ENCODE measurements at places on chromosomes 6 and 20. TPM values are rescaled to one million over a fixed set of nuclear protein-coding genes. Genes with fewer than 3 reads are reported as not detected.

TRDN gene
- not detected for total RNA-seq

DNA sequence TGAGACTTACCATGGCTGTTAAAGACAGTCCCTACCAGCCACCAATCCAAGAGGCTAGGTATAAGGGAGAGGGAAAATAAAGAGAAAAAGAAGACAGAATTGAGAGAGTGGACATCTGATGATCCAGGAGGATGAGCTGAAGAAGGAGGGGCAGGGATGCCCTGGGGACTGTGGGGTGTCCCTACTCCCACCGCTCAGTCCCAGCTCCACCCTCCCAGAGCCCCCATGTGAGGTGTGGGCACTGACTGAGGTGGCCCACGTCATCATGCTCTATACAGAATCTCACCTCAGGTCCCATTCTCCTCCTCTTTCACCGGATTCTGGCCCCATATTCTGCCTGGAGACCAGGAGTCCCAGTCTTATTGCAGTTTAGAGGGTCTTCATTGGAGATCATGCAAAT is 135.7 kb downstream of the KLHL32 start:
- no peak for DNase-seq

MATN4 gene
- total RNA-seq: not detected

- DNase-seq: no peak
Observed at GRCh38 chr6:161429921-161430490, 156.1 kb upstream of the AGPAT4 start.

DNA sequence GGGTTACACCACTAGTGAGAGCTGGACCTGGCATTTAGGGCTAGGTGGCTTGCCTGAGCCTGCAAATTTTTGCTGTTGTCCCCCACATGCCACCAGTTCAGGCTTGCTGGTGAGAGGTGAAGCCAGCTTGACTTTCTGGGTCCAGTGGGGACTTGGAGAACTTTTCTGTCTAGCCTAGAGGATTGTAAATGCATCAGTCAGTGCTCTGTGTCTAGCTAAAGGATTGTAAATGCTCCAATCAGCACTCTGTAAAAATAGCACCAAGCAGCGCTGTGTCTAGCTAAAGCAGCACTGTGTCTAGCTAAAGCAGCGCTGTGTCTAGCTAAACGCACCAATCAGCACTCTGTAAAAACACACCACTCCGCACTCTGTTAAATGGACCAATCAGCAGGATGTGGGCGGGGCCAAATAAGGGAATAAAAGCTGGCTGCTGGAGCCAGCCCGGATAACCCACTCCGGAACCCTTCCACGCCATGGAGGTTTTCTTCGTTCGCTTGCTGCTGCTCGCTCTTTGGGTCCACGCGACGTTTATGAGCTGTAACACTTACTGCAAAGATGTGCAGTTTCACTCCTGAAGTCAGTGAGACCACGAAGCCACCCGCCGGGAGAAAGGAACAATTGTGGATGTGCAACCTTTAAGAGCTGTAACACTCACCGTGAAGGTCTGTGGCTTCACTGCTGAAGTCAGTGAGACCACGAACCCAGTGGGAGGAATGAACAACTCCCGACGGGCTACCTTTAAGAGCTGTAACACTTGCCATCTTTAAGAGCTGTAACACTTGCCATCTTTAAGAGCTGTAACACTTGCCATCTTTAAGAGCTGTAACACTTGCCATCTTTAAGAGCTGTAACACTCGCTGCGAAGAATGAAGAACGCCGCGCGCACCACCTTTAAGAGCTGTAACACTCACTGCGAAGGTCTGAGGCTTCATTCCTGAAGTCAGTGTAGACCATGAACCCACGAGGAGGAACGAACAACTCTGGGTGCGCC is 27.3 kb downstream of the GMPR start:
- no peak for DNase-seq

DNA sequence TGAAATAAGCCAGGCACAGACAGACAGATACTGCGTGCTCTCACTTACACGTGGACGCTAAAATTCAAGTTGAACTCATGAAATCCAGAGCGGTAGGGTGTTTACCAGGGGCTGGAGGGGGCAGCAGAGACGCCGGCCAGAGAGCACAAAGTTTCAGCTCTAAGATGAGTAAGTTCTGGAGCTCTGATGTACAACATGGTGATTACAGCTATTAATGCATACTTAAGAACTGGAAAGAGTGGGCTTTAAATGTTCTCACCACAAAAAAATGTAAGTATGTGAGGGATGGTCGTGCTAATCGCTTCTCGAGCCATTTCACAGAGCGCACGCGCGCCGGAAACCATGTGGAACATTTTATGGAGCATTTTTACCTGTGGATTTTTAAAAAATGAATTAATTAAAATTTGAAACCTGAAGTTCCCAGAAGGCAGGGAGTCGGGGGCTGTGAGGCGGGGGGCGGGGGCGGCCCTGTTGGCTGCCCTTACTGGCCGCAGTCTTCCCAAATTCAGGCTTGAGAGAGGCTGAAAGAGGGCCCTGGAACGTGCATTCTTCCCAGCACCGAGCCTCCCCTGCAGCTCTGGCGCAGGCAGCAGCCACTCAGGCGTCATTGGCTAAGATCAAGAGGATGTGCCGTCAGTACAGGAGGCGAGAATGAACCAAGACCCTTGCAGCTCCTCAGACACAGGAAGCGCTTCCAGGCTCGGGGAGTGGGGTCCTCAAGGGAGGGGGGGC is 8.5 kb upstream of the SLCO4A1 start:
- DNase-seq: no peak

GRCh38 chr6:105799056-105799455 is 287.1 kb upstream of the PRDM1 start:
- DNase-seq: no peak

- no peak for DNase-seq
Observed at GRCh38 chr6:88244721-88245120, 78.6 kb upstream of the CNR1 start.

CST1 gene
- not detected for total RNA-seq

- no peak for DNase-seq
Observed at GRCh38 chr6:69487688-69488087, 309.1 kb downstream of the LMBRD1 start.

DNA sequence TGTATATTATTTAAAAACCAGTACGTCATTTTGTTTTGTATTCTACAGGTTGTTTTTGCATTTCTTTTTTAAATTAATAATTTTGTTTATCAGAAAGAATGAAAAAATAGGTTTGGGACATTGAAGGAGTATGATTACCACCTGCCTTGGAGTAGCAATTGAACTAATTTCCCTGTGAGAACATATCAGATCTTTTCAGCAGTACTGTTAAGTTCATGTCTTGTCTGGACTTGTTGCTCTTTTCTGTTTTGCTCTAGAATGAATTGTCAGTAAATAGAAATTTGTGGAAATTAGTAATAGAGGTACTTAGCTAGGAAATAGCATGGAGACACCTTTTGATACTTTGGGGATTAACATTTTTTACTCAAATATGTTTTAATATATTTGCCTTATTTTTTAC is 24.3 kb downstream of the HSF2 start:
- no peak for DNase-seq

OXT gene
- total RNA-seq: 0.66 TPM

GRCh38 chr20:44756956-44757355 is 11.3 kb downstream of the KCNK15 start:
- no peak for DNase-seq

TMEM244 gene
- not detected for total RNA-seq

DNA sequence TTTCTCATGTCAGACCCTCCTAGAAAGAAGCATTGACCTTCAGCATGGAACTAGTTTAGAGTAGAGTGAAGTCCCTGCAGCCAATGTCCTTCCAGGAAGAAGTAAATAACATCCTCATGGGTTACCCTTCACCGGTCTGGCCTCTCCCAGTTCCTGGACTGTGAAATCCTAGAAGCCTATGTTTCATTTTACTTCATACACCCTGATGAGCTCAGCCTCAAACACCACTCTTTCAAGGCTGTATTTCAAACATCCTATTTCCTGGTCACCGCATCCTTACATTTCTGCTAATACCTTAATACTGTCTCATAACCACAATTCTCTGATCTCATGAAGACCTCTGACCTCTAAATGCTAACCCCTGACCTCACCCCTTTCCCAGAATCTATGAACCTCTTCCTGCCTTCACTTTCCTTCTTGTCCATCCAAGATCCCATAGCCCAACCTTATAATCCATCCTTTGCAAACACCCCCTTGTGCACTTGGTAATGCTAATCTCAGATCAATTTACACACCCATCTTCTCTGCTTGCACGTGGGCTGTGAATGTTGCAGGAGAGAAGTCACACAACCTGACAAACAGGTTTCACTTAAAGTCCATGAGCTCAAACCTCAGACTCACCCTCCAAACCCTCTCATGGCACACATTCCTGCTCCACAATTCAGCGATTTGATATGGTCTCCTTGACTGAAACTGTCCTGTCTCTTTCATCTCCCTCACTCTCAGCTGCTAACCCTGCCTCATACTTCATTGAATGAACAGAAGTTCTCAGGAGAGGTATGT is 30.2 kb downstream of the SLC2A10 start:
- peak; percentile 24 for DNase-seq

DNA sequence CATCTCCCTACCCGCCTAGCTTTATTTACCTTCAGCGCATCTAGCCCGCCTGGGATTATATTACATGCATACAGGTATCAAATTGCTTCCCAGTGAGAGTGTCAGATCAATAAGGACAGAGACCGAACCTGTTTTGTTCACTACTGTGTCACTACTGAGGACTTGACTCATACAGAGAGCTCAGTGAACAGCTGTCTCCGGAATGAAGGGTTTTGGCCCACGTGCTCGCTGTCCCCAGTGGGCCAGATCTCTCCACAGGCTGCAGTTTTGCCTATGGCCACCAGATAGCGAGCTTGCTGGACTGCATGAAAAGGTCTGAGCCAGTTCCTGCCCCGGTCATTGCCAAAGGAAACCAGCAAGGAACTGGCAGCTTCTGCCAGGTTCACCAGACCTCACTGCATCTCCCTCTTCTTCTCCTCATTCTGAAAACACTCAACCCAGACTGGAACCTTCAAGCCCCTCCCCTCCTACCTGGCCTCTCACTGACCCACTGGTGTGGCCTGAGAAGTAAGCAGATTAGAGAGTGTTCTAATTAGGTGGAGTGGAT is 150.8 kb downstream of the ZMYND8 start:
- peak; percentile 75 for DNase-seq

DNA sequence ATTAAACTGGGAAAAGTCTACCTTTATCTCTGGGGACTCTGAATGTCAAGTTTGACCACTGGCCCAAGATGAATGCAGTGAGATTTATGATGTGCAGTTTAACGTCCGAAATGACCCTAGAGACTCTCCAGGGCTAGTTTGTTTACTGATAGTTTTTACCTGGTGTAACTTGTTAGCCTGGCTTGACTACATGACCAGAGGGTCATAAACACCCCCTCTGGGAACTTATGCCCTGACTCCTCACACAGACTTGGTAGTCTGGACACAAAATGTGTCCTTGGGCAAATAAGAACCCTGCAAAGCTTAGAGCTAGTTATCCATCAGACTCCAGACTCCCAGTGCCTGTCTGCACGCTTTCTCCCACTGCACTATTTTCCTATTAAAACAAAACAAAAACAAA is 606.5 kb downstream of the HACE1 start:
- no peak for DNase-seq

GRCh38 chr6:25916789-25917490 is 13.6 kb downstream of the SLC17A2 start:
- no peak for DNase-seq

DNA sequence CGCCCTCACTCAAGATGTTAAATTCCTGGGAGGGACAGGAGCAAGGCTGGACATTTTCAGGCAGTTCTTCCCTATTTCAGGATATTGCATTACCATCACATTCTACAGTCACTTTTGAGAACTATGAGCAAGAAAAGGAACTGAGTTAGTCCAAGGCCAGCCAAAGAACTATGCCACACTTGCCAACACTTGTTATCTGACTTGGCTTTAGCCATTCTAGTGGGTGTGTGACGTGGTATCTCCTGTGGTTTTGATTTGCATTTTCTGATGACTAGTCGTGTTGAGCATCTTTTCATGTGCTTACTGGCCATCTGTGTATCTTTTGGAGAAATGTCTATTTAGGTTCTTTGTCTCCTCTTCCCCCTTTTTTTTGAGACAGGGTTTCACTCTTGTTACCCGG is 12.0 kb downstream of the XRN2 start:
- DNase-seq: no peak

DNA sequence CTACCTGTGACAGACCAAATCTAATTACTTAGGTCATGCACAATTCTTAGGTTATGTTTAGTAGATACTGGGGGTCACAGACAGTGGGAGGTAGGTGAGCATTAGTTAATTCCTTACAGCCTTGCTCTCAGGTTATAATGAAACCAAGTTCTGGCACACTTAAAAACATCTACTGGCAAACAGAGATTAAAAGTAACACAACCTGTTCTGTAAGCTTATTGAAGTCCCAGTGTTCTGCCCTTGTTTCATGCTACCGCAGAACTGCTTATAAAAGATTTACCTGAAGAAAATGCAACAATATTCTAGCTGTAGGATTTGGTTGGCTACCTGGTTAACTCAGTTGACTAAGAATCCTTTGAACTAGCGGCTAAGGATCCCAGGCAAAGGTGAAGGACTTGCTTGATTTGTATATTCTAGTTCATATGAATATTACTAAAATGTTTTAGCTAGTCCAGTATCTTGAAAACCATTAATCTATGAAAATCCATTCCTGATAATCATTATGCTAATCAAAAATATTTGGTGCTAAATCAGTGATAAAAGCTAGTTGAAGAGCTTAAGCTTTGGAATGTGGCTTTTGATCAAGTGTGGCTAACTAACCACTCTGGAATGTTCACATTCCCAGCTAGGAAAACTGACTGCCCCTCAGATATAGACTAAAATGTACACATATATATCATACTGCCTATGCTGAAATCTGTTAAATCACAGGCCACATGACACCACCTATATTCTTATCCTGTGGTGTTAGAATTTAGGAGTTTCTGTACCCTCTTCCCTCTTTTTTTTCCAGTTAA is 7.2 kb downstream of the PEX3 start:
- DNase-seq: no peak

DNA sequence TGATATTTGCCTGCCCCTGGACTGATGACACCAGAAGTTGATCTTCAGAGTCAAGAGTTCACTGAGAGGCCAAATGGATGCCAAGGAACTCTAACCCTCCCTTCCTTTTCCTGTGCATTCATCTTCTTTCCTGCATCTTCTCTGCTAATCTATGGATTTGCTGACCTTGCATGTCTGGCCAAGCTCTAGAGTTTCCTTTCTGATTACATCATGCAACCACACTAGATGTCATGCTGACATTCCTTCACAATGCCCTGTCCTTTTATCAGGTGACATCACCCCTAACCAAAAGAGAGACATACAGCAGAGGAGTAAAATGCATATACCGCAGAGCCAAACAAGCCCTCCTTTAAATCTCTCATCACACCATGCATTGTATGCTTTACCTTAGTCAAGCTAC is 487.6 kb downstream of the TFAP2A start:
- DNase-seq: no peak

Data from mucosa of descending colon (tissue), 3 donors.